ENCODE measurements at places on chromosomes 13 and 19.

DNA sequence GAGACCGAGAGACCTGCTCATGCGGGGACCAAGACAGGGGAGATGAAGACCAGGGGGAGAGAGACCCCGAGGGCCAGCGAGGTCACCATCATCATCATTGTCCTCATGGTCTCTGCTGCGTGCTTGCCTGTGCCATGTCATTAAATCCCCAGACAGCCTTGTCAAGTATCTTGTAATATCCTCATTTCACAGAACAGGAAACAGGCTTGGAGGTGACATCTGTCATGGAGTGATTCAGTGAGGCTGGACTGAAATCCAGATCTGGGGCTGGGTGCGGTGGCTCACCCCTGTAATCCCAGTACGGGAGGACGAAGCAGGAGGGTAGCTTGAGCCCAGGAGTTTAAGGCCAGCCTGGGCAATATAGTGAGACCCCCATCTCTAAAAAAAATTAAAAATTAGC is 5.9 kb upstream of the NANOS2 start:
- DNase-seq, result no peak

- no peak for DNase-seq
Observed at GRCh38 chr13:68261105-68261504, 1031.0 kb upstream of the PCDH9 start.

DNA sequence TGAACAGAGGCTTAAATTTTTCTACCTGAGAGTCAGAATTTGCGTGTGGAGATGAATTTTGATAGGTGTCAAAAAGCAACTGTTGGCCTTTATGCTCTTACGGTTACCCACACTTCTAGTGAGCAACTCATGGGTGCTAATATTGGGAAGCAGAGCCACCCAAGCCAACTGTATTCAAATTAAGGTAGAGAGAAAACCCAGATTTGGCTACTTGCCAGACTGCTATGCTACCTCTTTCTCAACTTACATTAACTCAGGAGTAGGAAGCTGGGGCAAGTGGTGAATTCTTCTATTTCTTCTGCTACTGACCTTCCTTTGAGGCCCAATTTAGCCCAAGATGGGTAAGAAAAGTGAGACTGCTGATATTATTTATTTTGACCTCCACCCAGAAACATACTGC is 83.9 kb downstream of the OLFM4 start:
- peak; percentile 86 for DNase-seq

- no peak for DNase-seq
Observed at GRCh38 chr13:26323764-26324163, 69.8 kb downstream of the CDK8 start.

DNA sequence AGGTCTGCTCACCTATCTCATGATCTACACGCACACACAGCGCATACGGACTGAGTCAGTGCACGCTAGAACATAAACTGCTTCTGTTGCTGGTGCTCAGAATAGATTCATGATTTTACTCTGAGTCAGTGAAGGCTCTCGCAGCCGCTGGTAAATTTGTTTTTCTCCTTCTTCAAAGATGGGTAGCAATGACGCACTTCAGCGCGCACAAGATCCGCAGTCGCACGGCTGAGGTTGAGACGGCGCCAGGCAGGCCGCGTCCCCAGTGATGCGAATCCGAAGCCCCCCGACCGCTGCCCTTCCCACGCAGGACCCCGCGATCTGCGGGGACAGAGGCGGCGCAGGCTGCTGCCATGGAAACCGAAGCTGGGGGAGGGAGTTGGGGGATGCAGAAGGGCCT is 103.7 kb upstream of the USP29 start:
- no peak for DNase-seq

DNA sequence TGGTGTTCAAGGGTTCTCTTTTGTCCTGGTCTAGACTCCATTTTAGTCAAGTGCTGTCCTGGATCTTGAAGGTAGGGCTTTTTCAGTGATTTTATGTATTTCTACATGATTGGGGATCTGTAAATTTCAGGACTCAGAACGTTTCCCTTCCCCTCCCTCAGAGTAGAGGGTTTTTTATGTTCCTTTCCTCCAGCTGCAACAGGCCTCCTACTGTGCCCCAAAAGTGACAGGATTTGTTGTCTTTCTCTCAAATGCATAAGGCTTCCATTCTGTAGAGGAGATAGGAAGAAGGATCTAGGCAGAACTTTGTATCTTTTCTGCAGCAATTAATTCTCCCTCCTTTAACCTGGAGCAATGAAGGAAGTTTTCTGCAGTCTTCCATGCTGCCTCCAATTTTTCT is 251.3 kb downstream of the MAB21L1 start:
- DNase-seq, result no peak
